ENCODE measurements at places on chromosomes 4 and X.

DNA sequence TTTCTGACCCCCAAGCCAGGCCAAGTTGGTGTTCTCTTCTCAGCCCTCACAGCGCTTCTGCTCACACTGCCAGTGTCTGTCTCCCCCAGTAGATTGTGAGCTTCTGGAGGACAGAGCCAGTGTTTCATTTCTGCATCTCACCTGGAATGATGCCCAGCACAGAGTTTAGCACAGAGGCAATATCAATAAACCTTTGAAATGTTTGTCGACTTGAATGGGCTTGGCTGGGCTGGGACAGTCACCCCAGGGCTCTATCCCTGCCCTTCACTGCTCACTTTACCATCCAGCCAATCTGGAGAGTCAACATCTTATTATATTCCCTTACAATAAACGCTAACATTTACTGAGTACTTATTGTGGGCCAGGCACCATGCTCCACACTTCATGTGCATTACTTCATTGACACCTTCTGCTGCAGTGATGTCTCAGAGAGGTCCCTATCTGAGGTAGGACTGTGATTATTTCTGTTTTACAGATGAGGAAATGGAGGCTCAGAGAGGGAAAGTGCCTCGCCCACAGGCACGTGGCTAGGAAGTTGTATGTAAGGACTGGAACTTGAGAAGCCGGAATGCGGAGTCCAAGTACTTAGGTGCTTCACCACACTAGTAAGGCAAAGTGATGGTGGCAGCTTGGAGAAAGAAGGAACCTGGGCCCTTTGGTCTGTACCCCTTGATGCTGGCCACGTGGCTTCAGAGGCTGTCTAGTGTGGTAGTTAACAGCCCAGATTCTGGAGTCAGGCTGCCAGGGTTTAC lies 19.5 kb downstream of the EFNB1 start:
- no peak for DNase-seq

GRCh38 chr4:25927361-25928195 lies 13.6 kb downstream of the SMIM20 start:
- DNase-seq = no peak

- no peak for DNase-seq
These were observed 187.0 kb downstream of the CRLF2 start for GRCh38 chrX:1025413-1025812.

DNA sequence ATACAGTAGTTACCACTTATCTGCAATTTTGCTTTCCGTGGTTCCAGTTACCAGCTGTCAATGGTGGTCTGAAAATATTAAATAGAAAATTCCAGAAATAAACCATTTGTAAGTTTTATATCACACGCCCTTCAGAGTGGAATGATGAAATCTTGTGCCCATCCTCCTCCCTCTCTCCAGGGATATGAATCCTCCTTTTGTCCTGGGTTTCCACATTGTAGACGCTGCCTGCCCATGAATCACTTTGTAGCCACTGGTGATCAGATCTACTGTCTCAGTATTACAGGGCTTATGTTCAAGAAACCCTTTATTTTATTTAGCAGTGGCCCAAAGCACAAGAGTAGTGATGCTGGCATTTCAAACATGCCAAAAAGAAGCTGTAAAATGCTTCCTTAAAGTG lies 198.6 kb downstream of the KCNIP4 start:
- no peak for DNase-seq

DNA sequence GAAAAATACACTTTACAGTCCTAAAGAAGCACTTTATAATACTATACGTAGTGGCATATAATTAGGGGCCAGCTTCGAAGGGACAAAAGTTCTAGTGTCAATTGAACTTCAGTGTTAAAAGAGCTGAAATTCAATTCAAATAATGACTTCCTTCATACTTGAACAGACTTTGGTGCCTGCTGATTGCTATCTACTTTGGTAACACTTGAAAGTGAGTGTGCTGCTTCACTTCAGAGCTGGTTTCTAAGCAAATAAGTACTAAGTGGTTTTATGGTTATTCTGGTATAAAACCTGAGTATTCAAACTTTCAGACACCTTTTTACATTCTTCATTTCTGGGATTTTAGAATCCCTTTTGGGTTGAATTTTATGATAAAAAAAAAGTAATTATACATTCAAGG lies 107.0 kb downstream of the SLC4A4 start:
- no peak for DNase-seq

DNA sequence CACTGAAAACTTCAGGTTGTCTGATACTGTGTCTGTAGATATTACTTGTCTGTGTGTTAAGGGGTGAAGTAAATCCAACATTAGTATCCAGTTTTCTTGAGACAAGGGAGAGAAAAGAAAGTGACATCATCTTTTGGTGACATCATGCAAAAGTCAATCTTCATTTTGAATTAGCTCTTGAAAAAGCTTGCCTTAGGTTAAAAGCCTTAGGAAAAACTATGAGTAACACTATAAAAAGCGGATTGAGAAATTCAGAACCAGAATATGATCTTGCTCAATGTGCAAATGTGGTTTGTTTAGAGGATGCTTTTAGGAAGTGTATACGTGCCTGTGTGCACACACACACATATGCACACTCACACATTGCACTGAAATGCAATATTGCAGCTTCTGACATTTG lies 345.8 kb upstream of the CASK start:
- DNase-seq = no peak

GRCh38 chr4:42676066-42676951 lies 19.4 kb upstream of the ATP8A1 start:
- DNase-seq = no peak

GRCh38 chr4:77007358-77008230 lies 58.0 kb downstream of the SEPTIN11 start:
- no peak for DNase-seq

DNA sequence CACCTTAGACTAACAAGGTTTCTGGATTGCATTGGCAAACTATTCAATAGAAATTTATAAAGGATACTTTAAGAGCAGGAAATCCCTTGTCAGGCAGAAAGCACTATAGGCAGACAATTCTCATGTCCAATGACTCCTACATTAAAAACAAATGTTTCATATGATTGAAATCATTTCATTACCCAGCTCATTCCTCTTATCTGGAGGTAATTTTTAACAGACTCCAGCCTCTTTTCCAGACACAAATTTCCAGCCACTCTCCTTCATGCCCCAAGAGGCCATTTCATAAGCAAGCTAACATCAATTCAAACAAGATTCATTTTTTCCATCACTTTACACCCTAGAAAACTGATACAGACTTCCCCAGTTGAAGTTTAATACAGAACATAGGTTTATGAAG lies 495.1 kb upstream of the FRG1 start:
- DNase-seq = no peak

DNA sequence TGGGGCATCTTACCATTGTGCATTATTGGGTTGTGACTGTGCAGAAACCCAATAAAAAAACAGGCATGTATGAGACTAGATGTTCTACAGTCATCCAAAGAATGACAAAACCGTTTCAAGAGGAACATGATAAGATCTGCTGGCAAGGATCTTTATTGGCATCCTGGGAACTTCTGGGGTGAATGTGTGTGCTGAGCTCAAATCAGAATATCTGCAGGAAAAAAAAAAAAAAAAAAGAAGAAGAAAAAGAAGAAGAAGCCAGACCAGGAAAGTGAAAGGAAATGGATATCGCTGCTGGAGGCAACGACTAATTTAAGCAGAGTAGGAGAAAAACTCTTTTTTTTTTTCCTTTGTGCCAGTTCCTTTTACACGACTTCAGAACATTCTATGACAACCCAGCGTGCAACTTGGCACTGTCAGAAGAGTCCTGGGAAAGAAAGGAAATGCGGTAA lies 484.2 kb upstream of the BOD1L1 start:
- DNase-seq = no peak

DNA sequence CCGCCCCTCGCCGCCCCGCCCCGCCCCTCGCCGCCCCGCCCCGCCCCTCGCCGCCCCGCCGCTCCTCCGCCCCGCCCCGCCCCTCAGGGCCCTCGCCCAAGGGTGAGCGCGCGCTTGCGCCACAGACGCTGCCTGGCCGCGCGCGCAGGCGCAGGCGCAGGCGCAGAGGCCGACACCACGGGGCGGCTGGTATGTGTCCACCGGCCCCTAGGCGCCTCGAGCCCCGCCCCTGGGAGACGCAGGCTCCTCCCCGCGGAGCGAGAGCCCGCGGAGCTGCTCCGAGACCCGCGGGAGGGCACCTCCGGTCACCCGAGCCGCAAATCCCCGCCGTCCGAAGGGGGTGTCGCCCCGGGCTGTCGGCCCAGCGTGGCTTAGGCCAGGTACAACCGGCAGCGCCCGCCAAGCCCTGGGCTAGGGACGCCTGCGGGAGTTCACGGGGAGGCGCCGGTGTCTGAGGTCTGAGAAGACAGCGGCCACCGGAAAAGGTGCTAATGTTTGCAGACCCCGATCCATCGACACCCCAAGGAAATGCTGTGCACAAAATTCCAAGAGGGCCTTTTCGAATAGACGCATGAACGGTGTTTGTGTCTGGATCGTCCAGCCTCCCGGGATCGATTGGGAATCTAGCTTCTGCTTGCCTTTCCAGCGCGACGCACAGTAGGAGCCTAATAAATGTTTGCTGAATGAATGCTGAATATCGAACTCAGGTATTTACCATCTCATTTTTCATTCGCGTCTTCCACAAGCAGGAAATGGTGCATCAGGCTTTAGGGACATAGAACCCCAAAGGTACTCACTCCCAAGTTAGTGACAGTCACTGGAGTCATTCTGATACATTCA lies 473 bp upstream of the CCNQ start:
- DNase-seq = peak; percentile 78

DNA sequence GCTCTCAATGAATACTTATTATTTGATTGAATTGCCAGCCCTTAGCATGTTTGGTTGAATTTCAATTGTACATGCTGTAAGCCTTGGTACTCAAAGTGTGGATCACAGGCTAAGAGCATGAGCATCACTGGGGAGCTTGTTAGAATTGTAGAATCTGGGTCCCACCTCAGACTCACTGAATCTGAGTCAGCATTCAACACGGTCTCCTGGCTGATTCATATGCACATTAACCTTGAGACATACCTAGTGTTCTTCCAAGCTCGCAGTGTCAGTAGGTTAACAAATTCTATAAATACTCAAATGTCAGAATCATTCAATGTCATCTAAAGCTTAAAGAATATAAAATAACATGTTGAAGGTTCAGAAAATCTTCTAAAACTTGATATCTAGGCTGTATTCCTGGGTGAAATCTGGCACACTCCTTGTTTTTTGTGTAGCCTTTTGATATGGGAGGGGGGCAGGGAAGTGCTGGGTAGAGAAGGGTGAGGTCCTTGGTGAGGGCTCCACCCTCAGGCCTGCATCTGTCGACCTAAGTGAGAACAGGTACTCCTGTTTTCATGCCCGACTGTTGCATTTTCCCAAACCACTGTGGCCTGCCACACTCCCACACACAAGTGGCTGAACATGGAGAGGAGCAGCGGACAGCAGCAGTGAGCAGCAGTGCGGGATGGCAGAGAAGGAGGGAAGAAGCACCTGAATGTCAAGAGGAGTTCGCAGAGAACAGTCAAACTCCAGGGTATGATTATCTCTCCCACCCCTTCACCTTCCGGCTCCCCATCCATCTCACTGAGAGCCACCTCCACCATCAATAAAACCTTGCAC lies 529.6 kb upstream of the IGFBP7 start:
- no peak for DNase-seq

DNA sequence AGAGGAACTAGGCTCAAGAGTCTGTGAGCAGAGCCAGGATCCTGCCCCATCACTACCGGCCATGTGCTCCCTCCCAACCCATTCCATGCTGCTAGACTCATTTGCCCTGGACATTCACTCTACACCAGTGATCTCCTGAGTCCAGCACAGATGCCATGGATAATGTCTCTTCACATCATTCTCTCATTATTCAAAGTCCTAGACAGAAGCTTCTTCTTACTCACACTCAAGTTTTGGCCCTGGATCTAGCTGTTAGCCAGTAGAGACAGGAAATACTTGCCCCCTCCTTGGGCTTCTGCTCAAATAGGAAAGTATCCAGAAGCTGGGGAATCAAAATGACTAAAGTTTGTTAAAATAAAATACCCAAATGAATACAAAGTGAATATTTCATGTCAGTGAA lies 266.8 kb upstream of the LDB2 start:
- no peak for DNase-seq
